Fibroblast of skin of right quadriceps (primary cell): ENCODE measurements at places on chromosomes 7 and 10.
A peak's percentile ranks its signal among the peaks of the same experiment; 100 is the strongest.

- no peak for DNase-seq
Observed at GRCh38 chr10:131149586-131149985, 161.9 kb downstream of the TCERG1L start.

DNA sequence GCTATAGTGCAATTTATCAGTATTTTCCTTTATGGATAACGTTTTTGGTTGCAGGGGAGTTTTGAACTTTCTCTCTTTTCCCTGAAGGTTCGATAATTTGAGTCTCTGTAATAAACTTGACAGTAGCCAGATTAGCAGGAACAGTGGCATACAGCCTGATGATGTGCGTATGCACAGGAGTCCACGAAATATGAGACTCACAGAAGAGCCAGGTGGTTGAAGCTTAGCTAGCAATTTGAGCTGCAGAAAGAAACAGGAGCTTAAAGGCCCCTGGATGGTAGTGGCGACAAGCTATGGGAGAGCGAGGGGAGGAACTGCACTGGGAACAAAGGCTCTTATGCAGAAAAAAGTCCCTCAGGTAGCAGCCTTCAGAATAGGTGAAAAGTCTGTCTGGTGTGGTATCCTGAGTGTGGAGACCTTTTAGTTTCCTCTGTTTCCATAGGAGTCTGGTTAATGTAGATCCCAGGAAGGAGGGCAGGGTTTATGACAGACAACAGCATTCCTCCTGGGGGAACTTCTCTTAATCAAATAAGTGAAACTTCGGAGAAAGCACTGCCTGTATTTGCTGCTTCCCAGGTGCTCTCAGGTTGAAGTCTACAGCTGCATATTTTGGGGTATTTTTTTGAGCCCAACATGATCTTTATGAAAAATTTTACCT lies 32.7 kb downstream of the FANK1 start:
- no peak for DNase-seq

DNA sequence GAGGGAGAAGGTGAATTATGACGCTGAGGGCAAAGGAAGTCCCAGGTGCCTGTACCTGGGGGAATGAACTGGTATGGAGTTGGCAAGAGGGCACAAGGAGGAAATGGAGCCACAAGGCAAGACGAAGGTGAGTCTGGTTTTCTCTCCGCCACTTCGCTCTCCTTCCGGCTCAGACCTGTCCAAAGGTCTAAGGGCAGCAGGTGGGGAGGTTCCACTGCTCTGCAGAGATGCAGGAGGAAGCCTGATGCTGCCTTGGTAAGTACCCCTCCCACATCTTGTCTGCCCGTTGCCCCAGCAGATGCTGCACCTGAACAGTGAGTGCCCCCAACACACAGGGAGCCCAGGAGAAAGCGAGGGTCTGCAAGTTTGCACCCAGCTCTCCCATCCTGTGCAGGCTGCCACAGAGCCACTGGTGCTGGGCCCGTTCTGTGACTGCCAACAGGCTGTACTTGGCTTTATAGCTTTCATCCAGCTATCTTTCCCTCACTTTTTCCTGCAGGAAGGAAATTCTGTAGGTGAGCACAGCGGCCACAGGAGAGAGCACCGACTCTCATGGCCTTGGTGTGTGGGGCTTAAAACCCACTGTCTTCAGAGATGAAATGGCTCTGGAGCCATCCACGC lies 235.2 kb downstream of the COBL start:
- no peak for DNase-seq

- DNase-seq: no peak
Observed at GRCh38 chr7:46363688-46364087, 442.6 kb upstream of the IGFBP3 start.

DNA sequence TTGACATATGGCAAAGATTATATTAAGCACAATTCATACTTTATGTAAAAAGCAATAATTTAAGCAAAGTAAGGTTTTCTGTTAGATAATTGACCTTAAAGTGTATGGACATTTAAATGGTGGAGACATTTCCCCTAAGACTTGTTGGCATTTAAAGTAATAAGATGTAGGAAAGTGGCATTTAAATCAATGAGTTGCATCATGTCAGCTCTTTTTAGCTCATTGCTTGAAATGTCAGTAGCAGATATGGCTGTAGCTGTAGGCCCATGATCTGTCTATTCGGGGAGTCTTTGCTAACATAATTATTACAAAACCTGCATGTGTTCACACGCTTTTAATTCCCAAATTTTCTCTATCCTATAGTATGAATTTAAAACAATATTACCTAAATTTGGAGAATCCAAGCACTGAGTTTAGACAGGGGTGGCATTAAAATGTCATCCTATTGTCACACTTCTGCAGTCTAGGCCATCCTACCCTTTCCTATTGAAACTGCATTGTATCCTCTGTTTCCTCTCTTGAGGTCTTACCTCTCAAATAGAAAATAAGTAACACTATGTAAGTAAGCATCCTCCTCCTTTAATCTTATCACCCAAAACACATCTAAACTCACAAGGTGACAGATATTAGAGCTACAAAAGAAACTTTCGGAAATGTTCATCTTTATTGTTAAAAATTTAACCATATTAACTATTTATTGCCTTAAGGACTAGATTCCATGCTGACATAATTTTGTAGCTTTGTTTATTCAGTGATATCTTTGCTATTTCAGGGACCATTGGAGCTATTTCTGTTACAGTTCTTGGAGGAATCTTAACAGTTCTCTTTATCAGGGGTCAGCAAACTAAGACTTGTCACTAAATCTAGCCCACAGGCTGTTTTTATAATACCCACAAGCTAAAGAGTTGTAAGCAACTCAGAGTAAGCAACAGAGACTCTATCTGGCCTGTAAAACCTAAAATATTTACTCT lies 91.2 kb downstream of the LCOR start:
- no peak for DNase-seq

GRCh38 chr7:87219545-87220025 lies at the start of gene TMEM243:
TMEM243 (minus strand) TSS chr7:87219732; CDS start chr7:87219503, 229 bp downstream.
- DNase-seq: peak; percentile 73

GRCh38 chr7:127667017-127667670 lies 15.2 kb downstream of the SND1 start:
- DNase-seq: peak; percentile 78

GRCh38 chr7:134778941-134779740 lies at the start of gene CALD1:
CALD1 (plus strand) TSS chr7:134779634; CDS start chr7:134867734, 88,100 bp downstream.
- DNase-seq: peak; percentile 100

- DNase-seq: no peak
Observed at GRCh38 chr7:137449016-137449415, 105.5 kb upstream of the PTN start.

- DNase-seq: no peak
Observed at GRCh38 chr7:2510909-2511768, 8.4 kb upstream of the LFNG start.

- peak; percentile 65 for DNase-seq
Observed at GRCh38 chr10:86648704-86649427, 5.5 kb upstream of the OPN4 start.

DNA sequence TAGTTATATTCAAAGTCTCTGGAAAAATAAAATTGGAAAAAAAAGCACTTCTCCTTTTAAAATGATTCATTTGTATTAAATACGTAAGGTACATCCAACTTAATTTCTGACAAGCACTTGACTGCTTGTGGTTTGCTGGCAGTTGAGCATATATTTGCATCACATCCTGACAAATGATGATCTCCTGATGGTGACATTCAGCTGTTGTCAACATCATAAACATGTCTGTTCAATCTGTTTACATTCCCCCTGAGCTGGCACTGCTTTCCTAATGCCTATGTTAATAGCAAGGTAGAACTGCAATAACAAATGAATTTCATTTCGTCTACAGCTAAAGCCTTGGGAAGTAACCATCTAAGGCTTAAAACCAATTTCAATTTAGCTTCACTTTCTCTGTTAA lies 24.4 kb downstream of the TSPAN12 start:
- no peak for DNase-seq

GRCh38 chr7:70439651-70440050 lies 692.3 kb upstream of the GALNT17 start:
- no peak for DNase-seq

DNA sequence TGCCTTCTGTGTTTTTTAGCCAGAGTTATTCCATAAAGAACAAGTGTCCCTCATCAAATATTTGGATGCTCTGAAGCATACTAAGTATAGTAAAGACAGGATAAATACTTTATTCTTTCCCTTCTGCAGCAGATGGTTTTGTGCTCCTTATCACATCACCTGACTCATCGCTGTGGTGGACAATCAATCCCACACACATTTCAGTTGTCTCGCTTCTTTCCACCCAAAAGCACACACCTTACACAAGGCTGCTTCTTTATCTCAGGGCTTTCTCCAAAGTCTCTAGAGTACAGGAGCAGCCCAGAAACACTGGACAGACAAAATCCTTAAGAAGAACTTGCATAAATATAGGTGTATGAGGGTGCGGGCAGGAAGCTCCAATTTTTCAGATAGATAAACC lies 43.4 kb downstream of the IGF2BP3 start:
- no peak for DNase-seq

- peak; percentile 100 for DNase-seq
Observed at GRCh38 chr7:25854608-25855497, 297.1 kb upstream of the NFE2L3 start.

- no peak for DNase-seq
Observed at GRCh38 chr7:17903337-17903736, 37.0 kb downstream of the SNX13 start.

- DNase-seq: peak; percentile 85
Observed at GRCh38 chr7:36658335-36659171, 65.7 kb downstream of the AOAH start.

DNA sequence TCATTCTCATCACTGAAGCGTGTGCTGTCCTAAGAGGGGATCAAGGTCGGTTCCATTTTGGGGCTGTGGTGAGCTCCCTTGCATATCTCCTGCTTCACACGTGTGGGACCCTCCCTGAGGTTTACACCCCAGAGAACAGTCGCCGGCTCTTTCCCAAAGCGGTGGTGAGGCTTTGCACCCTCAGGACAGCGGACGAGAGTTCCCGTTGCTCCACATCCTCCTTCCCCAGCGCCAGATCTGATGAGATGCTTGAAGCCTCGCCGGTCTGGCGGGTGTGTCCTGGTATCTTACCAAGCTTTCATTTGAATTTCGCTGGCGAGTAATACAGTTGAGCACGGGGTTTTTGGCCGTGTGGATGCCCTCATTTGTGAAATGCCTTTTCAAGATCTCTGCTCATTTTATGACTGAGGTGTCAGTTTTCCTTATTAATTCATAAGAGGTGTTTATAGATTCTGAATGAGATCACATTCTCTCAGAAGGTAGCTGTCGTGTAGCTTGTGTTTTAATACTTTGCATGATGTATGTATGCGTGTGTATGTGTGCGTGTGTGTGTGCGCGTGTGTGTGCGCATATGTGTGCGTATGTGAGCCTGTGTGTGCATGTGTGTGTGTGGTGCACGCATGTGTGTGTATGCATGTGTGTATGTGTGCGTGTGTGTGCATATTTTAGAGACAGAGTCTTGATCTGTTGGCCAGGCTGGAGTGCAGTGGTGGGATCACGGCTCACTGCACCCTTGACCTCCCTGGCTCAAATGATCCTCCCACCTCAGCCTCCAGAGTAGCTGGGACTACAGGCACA lies 30.7 kb downstream of the ELFN1 start:
- no peak for DNase-seq

GRCh38 chr10:49309691-49310411 lies 10.9 kb downstream of the C10orf71 start:
- no peak for DNase-seq

- DNase-seq: no peak
Observed at GRCh38 chr10:100192350-100192749, 6.5 kb upstream of the ERLIN1 start.

DNA sequence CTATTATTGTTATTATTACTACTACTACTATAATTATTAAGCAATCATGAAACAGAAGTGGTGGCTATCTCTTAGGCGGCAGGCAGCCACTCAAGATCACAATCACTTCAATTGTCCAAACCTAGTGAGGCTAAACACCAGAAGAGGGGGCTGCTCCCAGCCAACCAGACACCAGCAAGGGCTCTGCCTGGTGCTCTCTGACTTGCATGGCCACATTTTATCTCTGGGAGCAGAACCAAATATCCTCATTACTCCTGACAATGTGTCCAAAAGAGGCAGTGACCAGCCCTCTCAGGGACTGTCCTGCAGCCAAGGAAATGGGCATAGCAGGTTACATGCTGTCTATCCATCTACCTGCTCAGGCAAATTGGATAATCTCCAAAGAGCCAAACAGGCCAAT lies 187.4 kb upstream of the PDE1C start:
- no peak for DNase-seq

DNA sequence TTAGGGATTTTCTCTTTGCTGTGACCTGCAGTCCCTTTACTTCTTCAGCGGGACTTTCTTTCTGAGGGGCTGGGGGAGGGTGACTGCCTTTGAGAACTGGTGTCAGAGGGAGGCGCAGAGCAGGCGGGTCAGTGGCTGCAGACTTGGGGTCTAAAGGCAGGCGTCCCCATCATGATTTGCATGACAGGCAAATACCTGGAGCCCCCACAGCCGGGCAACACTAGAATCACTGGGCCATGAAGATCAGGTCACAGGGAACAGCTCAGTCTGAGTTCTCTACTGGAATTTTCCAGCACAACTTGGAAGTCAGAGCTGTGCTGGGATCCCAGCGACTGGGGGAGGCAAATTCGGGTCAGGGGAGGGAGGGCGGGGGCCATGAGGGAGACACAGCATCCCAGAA lies 29.2 kb upstream of the PITRM1 start:
- DNase-seq: no peak

DNA sequence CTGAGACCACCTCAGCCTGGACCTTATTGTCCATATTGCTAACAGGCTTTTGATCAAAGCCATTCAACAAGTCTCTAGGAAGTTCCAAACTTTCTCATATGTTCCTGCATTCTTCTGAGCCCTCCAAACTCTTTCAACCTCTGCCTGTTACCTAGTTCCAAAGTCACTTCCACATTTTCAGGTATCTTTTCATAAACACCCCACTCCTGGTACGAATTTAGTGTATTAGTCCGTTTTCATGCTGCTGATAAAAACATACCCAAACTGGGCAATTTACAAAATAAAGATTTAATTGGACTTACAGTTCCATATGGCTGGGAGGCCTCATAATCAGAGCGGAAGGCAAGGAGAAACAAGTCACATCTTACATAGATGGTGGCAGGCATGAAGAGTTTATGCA lies 836.8 kb downstream of the SORCS1 start:
- DNase-seq: no peak

DNA sequence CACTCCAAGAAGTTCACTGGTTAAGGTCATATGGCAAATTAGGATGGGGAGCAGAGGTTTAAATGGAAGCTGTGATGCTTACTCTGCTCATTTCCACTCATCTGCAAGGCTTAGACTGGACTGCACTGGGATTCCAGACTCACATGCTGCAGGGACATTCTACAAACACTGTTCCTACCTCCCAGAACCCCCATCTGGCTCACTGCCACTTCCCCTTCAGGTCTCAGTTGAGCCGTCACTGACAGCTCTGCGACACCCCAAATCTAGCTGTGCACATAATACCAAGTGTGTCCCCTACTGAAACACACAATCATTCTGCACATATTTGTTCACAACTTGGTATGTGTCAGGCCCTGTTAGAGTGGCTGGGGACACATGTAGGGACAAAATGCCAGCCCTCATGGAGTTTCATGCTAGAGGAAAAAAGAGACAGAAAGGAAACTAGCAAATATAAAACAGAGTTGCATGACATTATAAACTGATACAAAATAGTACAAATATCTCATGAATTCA lies 5.4 kb downstream of the PRKCQ start:
- no peak for DNase-seq

GRCh38 chr10:96768136-96768535 lies 47.8 kb upstream of the PIK3AP1 start:
- no peak for DNase-seq
